Stimulated activated naive CD8-positive, alpha-beta T cell treated with anti-CD3 and anti-CD28 coated beads, Interleukin-15, Interleukin-2, amounts not matched to agents 100 U/mL and 50 U/mL, for 24 hours (primary cell): ENCODE measurements at places on chromosomes 16 and 17.

GRCh38 chr17:77496831-77497577 lies 356.2 kb downstream of the SEC14L1 start:
- DNase-seq, result no peak

GRCh38 chr17:45345246-45345553 lies 28.4 kb upstream of the MAP3K14 start:
- DNase-seq, result no peak

GRCh38 chr17:57561072-57561861 lies 183.8 kb downstream of the CCDC182 start:
- no peak for DNase-seq

- no peak for DNase-seq
Measured at GRCh38 chr17:82587234-82588086, 60.8 kb downstream of the WDR45B start.

DNA sequence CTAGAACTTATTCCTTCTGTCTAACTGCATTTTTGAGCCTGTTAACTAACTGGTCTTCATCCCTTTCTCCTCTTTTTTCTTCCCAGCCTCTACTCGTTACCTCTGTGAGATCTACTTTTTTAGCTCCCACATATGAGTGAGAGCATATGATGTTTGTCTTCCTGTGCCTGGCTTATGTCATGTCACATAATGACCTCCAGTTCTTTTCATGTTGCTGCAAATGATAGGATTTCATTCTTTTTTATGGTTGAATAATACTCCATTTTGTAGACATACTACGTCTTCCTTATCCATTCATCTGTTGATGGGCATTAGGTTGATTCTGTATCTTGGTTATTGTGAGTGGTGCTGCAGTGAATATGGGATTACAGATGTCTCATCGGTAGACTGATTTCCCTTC lies 184.7 kb downstream of the PRKCA start:
- DNase-seq, result no peak

- no peak for DNase-seq
Measured at GRCh38 chr17:47707056-47707804, 13.3 kb downstream of the TBKBP1 start.

DNA sequence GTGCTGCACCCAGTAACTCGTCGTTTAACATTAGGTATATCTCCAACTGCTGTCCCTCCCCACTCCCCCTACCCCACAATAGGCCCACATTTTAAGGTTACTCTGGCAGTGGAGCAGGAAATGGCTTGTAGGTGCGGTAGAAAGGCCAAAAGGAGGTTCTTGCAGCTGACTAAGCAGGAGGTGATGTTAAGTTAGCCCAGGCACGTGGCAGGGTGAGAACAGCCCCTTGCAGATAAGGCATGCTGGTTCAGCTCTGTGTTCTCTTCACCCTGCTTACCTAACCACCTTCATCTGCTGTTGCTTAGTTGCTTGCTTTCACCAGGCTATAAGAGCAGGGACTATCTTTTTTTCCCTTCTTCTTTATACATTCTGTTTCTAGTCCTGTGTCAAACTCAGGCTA lies 1082.8 kb upstream of the RBFOX1 start:
- no peak for DNase-seq

DNA sequence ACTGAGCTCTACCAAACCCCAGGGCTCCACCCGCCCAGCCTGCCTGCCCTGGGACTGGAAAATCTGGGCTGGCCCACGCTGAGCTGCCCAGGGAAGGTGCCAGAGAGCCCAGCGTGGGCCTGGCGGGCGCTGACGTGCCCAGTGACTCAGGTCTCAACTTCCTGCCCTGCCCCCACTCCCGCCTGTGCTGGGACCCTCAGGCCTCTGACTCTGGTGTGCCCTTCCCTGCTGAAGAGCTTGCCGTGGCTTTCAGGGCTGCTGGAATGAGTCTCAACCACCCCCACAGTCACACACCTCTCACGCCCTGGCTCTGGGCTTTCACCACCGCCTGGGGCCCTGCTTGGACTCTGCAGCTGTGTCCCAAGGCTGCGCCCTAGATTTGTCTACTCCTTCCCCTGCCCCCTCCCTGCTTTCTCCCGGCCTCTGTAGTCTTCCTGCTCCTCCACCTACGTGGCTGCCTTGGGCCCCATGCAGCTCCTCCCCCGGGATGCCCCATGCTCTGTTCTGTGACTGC lies 10.4 kb downstream of the LLGL1 start:
- DNase-seq, result peak; percentile 70

GRCh38 chr17:15926039-15926740 lies 18.7 kb upstream of the ADORA2B start:
- DNase-seq, result no peak

DNA sequence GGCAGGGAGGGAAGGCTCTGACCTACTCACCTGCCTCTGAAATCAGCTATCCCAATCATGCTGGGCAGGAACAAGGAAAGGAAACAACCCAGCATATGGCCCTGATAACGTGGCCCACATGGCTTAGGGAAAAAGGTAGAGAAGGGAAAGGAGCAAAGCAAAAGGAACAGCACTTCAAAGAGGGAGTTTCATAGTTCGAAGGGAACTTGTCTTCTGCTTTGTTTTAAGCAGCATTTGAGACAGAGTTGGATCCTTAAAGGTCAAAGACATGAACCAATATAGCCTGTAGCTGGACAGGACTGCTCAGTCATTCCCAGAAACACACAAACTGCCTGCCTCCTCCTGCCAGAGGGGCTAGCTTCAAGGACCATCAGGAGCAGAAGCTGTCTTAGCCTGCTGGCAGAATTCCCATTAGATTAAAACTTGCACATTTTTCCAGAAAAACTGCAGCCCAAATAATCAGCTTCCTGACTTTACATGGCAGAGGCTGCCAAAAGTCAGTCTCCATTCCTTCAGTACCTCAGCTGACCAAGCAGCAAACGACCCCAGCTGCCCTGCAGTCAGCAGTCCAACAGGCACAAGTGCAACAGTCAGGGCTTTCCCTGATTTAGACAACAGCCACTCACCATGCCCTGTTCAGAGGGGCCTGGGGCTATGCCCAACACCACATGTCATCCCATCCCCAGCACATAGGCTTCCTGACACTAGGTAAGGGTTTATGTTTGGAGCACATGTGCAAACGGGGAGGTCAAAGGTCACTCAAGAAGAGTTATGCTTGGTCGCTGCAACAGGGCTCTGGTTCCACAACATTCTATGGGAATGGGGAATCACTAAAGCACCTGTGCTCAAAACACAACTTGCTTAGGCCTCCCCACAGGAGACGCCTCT lies 32.5 kb downstream of the RANBP10 start:
- DNase-seq, result no peak

GRCh38 chr17:18968945-18969887 lies 17.3 kb downstream of the SLC5A10 start:
- no peak for DNase-seq

- no peak for DNase-seq
Measured at GRCh38 chr17:61280338-61280737, 119.3 kb upstream of the TBX2 start.

DNA sequence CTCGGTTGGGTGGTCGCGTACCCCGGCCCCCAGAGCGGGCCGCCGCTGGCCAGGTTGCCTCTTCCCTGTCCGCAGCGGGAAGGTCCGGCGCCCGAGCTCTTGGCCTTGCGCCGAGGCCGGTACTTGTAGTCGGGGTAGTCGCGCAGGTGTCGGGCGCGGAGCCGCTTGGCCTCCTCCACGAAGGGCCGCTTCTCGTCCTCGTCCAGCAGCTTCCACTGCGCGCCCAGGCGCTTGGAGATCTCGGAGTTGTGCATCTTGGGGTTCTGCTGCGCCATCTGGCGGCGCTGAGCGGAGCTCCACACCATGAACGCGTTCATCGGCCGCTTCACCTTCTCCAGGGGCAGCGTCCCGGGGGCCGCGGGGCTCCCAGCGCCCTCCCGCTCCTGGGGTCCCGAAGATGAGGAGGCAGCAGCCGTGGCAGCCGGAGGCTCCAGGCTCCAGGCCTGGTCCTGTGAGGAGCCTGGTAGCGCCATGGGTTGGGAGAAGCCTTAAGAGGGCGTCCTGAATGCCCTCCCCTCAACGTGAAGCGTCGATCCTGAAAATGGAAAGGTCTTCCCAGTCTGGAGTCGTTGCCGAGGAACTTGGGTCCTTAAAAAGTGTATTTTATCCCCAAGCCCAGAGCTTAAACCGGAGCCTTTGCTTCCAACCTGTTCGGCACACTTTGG lies 558 bp downstream of the SOX15 start:
- peak; percentile 73 for DNase-seq

DNA sequence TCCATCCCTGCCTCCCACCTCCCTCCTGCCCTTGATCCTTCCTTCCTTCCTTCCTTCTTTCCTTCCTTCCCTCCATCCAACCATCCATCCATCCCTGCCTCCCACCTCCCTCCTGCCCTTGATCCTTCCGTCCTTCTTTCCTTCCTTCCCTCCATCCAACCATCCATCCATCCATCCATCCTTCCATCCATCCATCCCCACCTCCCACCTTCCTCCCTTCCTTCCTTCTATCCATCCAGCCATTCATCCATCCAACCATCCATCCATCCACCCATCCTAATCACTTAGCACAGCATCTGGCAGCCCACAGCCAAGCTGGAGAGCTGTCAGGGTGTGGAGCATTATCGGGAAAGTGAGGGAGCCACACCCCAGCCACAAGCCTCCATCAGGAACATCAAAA lies 54.5 kb downstream of the TK2 start:
- no peak for DNase-seq

- no peak for DNase-seq
Measured at GRCh38 chr17:2263183-2264066, 40.2 kb downstream of the SMG6 start.

DNA sequence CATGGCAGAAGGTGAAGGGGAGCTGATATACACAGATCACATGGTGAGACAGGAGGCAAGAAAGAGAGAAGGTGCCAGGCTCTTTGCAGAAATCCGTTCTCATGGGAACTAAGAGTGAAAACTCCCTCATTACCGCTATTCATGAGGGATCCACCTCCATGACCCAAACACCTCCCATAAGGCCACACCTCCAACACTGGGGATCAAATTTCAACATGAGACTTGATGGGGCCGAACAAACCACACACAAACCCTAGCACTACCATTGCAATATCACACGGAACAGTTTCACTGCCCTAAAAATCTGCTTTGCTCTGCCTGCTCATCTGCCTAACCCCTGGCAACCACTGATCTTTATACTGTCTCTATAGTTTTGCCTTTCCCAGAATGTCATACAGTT lies 34.8 kb downstream of the C17orf67 start:
- DNase-seq, result no peak

DNA sequence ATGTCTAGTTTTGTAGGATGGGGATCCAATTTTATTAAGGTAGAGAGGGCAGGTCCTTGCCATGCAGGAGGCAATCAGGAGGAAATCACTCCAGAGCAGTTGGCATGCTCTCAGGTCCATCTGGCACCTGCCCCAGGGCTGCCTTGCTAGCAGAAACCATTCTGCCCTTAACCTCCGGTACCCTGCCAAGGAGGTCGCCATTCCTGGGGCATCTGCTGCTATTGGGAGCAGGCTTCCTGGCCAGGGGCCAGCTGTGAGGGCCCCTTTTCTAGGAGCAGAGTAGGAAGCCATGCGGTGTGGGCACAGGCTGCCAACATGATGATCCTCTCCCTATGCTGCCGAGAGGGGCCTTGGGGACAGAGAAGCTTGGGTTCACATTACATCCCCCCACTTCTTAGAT lies 47.6 kb upstream of the MGAT5B start:
- no peak for DNase-seq

DNA sequence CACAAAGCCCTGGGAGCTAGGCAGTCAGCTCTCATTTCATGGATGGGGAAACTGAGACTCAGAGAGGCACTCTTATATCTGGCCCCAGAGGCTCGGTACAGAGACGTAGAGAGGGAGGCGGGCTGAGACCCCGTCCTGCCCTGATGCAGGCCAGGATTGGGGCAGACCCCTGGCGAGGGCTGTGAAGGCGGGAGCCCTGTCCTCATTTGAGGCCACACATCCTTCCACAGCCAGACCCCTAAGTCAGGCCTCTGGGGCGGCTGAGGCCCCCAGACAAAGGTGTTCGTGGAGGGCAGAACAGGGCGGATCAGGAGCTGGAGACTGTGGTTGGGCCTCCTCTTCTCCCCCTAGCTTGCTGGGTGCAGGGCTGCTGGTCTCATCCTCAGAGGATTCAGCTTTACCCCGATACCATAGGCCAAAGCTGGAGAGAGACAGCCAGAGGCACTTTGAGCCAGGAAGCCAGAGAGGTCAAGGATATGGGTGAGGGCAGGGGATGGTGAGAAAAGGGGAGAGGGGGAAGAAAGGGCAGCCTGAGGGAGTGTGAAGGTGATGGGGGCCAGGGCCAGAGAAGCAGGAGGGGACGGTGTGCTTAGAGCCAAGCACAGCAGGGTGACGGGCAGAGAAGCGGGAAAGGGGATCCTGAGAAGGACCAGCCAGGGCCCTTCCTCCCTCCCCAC lies 805 bp upstream of the SCARF1 start:
- DNase-seq, result no peak

DNA sequence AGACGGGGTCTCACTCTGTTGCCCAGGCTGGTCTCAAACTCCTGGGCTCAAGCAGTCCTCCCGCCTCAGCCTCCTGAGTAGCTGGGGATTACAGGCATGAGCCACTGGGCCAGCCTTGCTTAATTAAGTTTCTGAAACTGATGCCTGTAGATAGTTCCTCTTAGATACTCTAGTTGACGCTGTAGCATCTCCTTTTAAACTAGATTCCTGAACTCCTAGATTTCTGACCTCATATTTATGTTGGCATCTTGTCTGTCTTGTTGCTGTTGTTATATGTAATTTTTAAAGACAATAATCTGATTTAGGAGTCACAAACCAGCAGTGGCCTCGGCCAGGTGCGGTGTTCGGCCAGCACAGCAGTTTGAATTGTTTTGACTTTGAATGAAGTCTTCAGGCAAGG lies 37.5 kb downstream of the DHRS7B start:
- no peak for DNase-seq

DNA sequence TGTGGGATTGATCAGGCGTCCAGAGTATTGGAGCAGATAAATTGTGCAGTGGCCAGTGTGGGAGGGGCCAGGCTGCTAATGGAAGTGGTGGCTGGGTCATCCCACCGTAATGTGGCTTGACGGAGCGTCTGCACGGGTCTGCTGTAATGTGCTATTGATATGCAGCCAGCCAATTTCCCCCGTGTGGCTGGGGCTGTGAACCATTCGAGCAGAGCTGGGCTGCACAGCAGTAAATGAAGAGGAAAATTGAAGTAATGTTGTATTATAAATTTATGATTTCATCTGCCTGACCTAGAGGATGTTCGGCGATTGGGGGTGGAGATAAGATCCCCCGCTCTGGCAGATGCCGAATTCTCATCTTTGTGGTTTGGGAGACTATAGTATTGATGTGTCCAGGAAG lies 121.5 kb downstream of the CCDC182 start:
- DNase-seq, result no peak
